Skin of body (tissue), 3 donors: ENCODE measurements at places on chromosomes 5 and 9. TPM values are rescaled to one million over a fixed set of nuclear protein-coding genes. Genes with fewer than 3 reads are reported as not detected.

The TMEM232 gene
- 3.7 TPM for total RNA-seq

The SLC6A7 gene
- total RNA-seq = not detected

DNA sequence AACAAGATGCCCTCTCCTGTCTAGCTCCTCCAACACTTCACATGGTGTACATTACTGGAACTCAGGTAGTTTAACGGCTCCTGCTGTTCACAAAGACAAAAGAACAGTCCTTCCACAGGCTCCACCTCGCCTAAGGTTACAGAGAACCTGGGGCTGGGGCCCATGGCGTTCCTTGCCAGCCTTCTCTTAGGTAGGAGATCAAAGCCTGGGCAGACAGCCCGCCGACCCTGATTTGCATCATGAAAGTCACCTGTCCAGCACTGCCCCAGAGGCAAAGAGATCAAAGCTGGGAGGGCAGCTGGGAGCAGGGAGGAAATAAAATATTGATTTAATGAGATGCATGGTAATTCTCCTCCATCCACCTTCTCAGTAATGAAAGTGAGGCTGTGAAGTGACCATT lies 115.0 kb upstream of the SLIT3 start:
- no peak for DNase-seq

GRCh38 chr5:95739857-95740256 lies 8.7 kb downstream of the RHOBTB3 start:
- no peak for DNase-seq
